ENCODE measurements at places on chromosomes 1 and 21.
A peak's percentile ranks its signal among the peaks of the same experiment; 100 is the strongest.

GRCh38 chr21:42766739-42767560, 112.4 kb downstream of the WDR4 start:
- no peak for DNase-seq

- DNase-seq = no peak
Observed at GRCh38 chr1:25443030-25443699, 12.5 kb downstream of the MACO1 start.

GRCh38 chr1:183553331-183553730, 36.9 kb downstream of the NCF2 start:
- DNase-seq = no peak

DNA sequence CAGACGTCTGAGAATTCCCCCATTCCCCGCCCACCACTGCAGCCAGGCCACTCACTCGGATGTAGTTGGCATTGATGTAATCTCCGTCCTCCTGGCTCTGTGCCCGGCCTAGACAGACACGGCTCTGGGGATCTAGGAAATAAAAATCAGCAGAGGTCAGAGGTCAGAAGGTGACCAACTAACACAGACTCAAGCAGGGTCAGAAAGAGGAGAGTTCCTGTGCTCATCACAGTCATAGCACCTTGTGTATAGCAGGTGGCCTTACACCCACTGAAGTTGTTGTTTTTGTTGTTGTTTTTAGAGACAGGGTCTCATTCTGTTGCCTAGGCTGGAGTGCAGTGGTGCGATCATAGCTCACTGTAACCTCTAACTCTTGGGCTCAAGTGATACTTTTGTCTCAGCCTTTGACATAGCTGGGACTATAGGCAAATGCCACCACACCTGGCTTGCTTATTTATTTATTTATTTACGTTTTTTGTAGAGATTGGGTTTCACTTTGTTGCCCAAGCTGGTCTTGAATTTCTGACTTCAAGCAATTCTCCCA, 4.9 kb downstream of the PTPN7 start:
- no peak for DNase-seq

GRCh38 chr1:201540846-201541735, 2.2 kb downstream of the NAV1 start:
- no peak for DNase-seq

GRCh38 chr21:36709030-36709867, 10.3 kb downstream of the SIM2 start:
- DNase-seq = no peak

- DNase-seq = peak; percentile 15
Observed at GRCh38 chr1:198936371-198937083, 297.7 kb downstream of the PTPRC start.

DNA sequence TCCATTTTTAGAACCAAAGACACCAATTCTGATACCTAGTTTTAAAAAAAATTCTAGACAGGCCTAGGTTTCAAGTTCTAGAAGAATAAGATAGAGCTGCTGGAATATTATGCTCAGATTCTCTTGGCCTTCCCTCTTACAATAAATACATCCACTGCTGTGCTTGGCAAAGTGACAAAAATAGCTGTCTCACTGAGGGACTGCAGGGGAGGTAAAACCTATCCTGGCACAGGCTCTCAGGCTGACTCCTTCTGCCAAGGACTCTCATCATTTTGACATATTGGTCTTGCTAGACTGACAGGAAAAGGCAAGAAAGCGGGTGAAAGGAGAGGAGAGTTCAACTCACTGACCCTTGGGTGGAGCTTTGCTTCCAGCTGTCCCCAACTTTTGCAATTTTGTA, 197.0 kb upstream of the LHX8 start:
- DNase-seq = peak; percentile 86

DNA sequence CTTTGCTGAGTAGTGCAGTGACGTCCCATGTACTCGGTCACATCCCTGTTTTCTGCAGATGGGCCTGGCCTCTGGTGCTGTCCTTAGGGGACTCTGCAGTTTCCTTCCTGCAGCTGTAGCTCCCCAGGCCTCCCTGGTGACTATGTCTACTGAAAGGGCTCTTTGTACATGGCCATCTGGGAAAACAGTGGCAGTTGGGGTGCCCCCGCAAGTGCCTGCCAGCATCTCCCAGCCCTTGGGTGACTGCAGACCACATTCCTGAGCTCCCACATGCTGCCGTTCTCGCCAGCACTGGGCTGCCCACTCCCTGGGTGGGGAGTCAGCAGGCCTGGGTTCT, 37.5 kb upstream of the KCNA10 start:
- no peak for DNase-seq

- DNase-seq = no peak
Observed at GRCh38 chr21:36126621-36127110, 8.2 kb upstream of the CBR3 start.

DNA sequence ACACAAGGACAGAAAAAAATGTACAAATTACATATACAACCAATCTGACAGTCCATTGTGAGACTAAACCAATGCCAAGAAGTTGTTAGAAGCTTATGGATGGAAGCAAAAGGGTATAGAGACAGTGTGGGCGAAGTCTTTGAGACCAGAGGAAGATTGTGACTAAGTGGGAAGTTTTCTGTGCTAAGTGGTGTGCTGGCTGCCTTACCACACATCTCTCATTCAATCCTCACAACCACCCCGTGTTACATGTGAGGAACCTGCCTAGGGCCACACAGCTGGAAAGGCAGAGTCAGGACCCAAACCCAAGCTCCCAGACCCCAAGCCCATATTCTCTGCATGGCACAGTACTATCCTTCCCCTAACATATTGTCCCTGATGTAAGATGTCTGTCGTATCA, 53.5 kb upstream of the DUSP10 start:
- no peak for DNase-seq

- DNase-seq = no peak
Observed at GRCh38 chr21:39650801-39651200, 38.1 kb downstream of the B3GALT5 start.

DNA sequence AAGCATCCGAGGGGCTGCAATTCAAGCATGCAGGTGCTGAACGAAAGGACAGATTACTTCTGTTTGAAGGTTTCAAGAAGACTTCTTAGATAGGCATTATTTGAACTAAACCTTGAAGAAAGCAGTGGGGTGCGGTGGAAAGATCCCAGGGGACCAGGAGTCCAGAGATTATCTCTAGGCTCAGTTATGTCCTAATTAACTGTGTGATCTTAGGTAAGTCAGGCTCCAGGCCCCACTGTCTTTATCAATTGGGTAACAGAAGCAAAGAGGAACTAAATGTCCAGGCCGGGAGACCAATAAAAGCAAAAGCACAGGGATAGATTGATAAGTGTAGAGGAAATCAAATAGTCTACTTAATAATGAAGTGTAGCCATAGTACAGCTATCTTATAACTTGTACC, 72.9 kb upstream of the CDC42BPA start:
- no peak for DNase-seq

DNA sequence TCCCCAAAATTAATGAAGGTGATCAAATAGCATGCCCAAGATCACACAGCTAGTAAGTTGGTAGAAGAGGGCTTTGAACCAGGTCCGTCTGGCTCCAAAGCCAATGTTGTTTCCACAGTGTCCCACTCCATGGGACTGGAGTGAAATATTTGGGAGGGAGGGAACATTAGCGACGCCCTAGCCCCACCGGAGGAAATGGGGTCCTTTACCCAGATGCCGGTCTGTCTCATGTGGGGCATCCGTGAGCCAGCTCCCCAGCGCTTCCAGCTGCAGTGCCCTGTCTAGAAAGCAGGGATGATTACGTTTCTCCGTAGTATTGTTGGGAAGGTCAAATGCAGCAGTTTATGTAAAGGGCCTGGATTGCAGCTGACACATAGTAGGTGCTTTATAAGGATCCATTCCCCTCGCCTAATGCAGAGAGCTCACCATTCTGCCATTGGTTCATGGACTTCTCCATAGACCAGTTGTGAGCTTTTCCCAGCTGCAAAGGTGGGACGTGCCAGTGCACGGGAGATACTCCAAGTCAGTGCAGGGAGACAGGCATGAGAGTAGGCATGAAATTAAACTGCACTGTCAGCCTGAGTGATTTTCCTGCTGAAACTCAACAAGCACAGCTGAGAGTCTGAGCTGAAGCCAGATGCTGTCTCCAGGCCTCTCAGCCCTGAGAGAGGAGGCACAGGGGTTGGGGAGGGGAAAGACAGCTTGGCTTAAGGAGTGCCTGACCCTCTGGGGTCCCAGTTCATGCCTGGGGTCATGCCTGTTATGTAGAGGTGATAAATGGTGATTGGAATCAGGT, 24.7 kb downstream of the QSOX1 start:
- no peak for DNase-seq

- no peak for DNase-seq
Observed at GRCh38 chr1:95984798-95985374, 736.7 kb upstream of the PTBP2 start.

Data from NCI-H1092 treated with DMSO at 0.1 percent for 48 hours (cell line).